ENCODE measurements at places on chromosomes 4 and X. TPM values are rescaled to one million over a fixed set of nuclear protein-coding genes. Genes with fewer than 3 reads are reported as not detected.
A peak's percentile ranks its signal among the peaks of the same experiment; 100 is the strongest.

DNA sequence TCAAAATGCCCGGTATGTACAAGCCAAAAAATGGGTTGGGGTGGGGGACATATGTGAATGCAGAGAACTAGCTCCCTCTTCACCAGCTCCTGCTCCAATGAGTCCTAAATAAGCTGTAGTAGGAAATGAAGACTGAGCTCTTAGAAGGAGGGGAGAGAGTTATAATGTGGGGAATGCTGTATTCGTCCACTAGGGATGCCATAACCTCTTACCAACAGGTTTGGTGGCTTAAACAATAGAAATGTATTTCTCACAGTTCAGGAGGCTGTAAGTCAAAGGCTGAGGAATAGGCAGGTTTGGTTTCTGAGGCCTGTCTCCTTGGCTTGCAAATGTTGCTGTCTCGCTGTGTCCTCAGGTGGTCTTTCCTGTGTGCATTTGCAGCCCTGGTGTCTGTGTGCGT is 4.4 kb upstream of the INPP4B start:
- DNase-seq: no peak
- H3K27me3 ChIP-seq: peaks cover 36% of the 10 kb centered on the region
- H3K4me1 ChIP-seq: peaks cover 4% of the 10 kb centered on the region
- H3K36me3 ChIP-seq: no peaks in the 10 kb centered on the region
- H3K27ac ChIP-seq: no peak overlapping the region

DNA sequence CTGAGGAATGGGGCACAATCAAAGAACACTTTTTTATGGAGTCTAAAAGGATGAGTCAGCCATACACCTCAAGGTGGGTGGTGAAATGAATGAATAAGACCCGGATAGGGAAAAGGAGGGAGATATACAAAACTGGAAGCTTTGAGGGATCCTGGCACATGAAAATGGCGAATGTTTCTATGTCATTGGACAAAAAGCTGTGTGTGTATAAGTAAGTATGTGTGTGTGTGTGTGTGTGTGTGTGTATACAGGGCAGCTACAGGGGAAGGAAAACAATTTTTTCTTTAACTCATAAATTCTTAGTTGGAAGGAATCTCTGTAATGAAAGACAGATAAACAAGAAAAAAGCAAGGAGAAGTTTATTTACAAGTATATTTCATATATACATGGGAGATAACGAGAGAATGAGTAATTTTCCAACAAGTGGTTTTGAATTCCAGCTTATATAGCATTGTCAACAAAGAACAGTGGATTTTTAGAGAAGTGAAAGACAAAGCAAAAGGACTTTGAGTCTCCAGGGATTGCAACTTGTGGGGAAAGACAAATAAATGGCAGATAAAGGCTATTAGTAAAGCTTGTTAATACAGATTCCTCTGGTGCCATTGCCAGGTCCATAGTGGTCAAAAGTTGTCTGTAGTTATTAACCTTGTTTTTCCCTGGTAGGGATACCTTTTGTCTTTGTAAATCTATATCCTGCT is 99.7 kb downstream of the MMRN1 start:
- peaks cover 17% of the 10 kb centered on the region for H3K27me3 ChIP-seq
- H3K4me3 ChIP-seq: no peak overlapping the region
- no peaks in the 10 kb centered on the region for H3K4me1 ChIP-seq
- no peaks in the 10 kb centered on the region for H3K36me3 ChIP-seq
- DNase-seq: no peak
- H3K27ac ChIP-seq: no peak overlapping the region

DNA sequence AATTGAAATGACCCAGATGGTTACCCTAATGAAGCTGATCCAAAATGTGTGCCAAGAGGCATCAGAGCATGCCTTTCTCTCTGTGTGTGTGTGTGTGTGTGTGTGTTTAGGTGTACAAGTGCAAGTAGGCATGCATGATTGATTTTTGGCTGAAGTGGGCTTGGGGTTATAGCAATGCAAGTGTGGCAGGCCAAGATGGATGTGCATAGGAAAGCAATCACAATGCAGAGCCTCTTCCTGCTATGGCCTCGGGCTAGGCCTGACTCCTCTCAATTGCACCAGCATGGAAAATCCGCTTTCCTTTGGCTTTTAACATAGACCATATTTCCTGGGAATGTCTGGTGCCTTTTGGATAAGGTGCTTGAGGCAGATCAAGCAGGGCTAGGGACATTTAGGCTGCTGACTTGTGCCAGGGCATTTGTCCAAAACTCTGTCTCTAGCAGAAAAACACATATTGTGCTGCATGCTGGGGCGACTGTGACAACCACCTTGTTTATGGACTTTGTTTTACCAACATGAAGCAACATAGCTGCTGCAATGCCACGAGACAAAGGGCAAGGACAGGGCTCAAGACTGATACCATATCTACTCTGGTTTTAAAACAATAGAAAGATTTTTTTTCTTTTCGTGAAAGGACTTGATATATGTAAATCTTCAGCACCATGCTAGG is 395.7 kb downstream of the RAPGEF2 start:
- no peak overlapping the region for H3K27ac ChIP-seq
- DNase-seq: no peak
- peaks cover 5% of the 10 kb centered on the region for H3K27me3 ChIP-seq
- no peak overlapping the region for H3K4me3 ChIP-seq
- no peaks in the 10 kb centered on the region for H3K4me1 ChIP-seq

GRCh38 chrX:129777218-129778030 is 2.3 kb upstream of the SASH3 start:
- H3K27me3 ChIP-seq: no peaks in the 10 kb centered on the region
- peak overlapping the region; percentile 89 for H3K27ac ChIP-seq
- H3K4me1 ChIP-seq: peaks cover 42% of the 10 kb centered on the region
- peak overlapping the region; percentile 80 for H3K4me3 ChIP-seq

DNA sequence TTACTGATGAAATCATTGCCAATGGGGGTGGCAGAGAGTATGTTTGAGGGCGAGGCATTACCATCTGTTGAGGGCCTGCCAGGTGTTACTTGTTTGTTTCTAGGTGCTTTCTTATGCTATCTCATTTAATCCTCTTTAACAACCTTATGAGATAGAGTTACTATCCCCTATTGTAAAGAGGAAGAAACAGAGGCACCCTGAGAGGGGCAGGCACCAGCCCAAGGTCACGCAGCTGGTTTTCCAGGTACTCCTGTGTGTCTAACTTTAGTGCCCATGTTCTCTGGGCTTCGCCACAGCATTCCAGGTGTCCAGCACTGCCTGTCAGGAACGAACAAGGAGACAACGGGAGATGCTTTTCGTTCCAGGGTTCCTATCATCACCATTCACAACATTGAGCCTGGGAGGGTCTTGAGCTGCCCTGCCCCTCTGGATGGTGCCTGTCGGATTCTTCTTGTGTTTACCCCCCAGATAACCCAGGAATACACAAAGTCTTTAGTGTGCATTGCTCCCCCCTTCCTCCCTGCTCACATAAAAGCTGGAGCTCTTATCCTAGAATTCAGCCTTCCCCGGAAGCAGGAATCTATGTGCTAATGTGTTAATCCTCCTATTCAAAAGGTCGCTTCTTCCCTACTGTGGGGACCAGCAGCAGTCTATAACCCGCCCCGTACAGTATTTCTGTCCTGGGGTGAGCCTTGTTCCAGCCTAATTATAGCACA is 24.9 kb upstream of the GPC4 start:
- no peak overlapping the region for H3K27ac ChIP-seq
- H3K4me1 ChIP-seq: peaks cover 2% of the 10 kb centered on the region
- peaks cover 2% of the 10 kb centered on the region for H3K27me3 ChIP-seq
- DNase-seq: no peak
- H3K4me3 ChIP-seq: no peak overlapping the region

GRCh38 chr4:21830272-21830671 is 118.3 kb downstream of the KCNIP4 start:
- no peaks in the 10 kb centered on the region for H3K4me1 ChIP-seq
- no peaks in the 10 kb centered on the region for H3K36me3 ChIP-seq
- H3K27me3 ChIP-seq: no peaks in the 10 kb centered on the region
- DNase-seq: no peak
- H3K27ac ChIP-seq: no peak overlapping the region
- H3K4me3 ChIP-seq: no peak overlapping the region

Gene ATP1B4
- not detected for total RNA-seq

Gene KLF8
- total RNA-seq: 1.6 TPM

DNA sequence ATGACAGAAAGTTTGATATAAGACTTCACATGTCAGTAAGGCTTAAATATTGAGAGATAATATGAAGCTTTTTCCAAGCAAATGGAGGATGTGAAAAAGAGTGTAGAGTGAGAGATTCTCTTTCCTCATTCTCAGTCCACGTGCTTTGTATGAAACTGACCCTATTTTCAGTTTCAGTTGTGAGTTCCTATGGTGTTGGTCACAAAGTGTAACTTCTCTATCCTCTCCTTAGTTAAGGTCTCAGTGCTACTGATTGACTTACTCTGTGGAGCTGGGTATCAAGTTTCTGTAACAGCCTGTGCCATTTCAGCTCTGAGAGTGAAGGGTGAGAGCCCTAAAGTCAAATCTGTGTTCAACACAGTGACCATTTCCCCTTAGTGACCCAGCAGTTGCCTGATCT is 277.2 kb downstream of the EPHA5 start:
- H3K27me3 ChIP-seq: no peaks in the 10 kb centered on the region
- H3K4me1 ChIP-seq: no peaks in the 10 kb centered on the region
- no peaks in the 10 kb centered on the region for H3K36me3 ChIP-seq
- no peak for DNase-seq

DNA sequence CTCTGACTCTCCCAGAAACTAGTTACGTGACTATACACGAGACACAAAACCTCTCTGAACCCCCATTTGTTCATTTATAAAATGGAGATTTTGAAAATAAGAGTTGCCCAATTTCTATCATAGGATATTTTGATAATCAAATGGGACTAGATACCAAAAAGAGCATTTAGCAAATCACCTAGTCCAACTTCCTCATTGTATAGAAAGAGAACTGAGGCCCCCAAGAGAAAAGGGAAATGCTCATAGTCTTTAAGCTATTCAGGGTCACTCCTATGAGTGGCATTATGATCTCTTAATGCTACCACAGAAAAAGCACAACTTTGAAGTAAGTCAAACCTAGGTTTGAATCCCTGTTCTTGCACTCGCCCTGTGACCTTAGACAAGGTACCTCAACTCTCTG is 62.7 kb downstream of the BMP15 start:
- H3K27ac ChIP-seq: no peak overlapping the region
- H3K36me3 ChIP-seq: no peaks in the 10 kb centered on the region
- DNase-seq: no peak
- no peaks in the 10 kb centered on the region for H3K4me1 ChIP-seq

DNA sequence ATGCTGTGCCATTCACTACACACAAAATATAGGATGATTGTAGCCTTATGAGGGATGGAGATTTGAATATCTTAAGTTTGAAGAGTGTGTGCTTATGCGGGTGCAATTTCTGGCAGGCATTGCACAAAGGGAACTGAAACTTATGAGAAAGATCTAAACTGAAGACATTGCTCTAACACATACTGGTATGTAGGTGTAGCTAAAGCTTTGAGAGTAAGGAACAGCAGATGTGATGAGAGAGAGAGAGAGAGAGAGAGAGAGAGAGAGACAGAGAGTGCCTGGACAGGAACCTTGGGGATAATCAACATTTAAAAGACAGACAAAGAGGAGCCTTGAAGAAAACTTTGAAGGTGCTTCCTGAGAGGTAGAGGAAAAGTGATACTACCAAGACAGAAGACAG is 379.7 kb downstream of the SPRY1 start:
- H3K27ac ChIP-seq: no peak overlapping the region
- no peak overlapping the region for H3K4me3 ChIP-seq
- peaks cover 21% of the 10 kb centered on the region for H3K27me3 ChIP-seq
- H3K4me1 ChIP-seq: no peaks in the 10 kb centered on the region
- DNase-seq: no peak

- no peak for DNase-seq
- H3K4me3 ChIP-seq: no peak overlapping the region
- H3K36me3 ChIP-seq: no peaks in the 10 kb centered on the region
- H3K27ac ChIP-seq: no peak overlapping the region
Observed at GRCh38 chr4:28426251-28426650, 1565.6 kb downstream of the STIM2 start.

Gene AFM
- total RNA-seq: not detected

DNA sequence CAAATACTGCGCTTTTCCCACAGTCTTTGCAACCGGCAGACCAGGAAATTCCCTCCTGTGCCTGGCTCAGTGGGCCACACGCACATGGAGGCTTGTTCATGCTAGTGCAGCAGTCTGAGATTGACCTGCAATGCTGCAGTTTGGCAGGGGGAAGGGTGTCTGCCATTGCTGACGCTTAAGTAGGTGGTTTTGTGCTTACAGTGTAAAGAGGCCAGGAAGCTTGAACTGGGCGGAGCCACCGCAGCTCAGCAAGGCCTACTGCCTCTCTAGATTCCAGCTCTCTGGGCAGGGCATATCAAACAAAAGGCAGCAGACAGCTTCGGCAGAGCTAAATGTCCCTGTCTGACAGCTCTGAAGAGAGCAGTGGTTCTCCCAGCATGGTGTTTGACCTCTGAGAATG is 390.5 kb upstream of the TECRL start:
- no peaks in the 10 kb centered on the region for H3K4me1 ChIP-seq
- H3K36me3 ChIP-seq: no peaks in the 10 kb centered on the region
- H3K4me3 ChIP-seq: no peak overlapping the region
- no peaks in the 10 kb centered on the region for H3K27me3 ChIP-seq
- H3K27ac ChIP-seq: no peak overlapping the region

GRCh38 chr4:139910106-139910505 is 243.9 kb downstream of the MAML3 start:
- DNase-seq: no peak
- no peak overlapping the region for H3K27ac ChIP-seq
- H3K4me1 ChIP-seq: no peaks in the 10 kb centered on the region
- H3K27me3 ChIP-seq: no peaks in the 10 kb centered on the region
- no peak overlapping the region for H3K4me3 ChIP-seq

Gene NDST3
- total RNA-seq: not detected

GRCh38 chr4:155060419-155060818 is 148.0 kb upstream of the NPY2R start:
- H3K27ac ChIP-seq: no peak overlapping the region
- H3K4me1 ChIP-seq: no peaks in the 10 kb centered on the region
- no peaks in the 10 kb centered on the region for H3K27me3 ChIP-seq
- H3K36me3 ChIP-seq: no peaks in the 10 kb centered on the region

- no peak overlapping the region for H3K27ac ChIP-seq
- no peak for DNase-seq
- H3K4me3 ChIP-seq: no peak overlapping the region
- H3K4me1 ChIP-seq: no peaks in the 10 kb centered on the region
- no peaks in the 10 kb centered on the region for H3K36me3 ChIP-seq
- H3K27me3 ChIP-seq: no peaks in the 10 kb centered on the region
Observed at GRCh38 chrX:3216581-3217180, 129.8 kb downstream of the MXRA5 start.

DNA sequence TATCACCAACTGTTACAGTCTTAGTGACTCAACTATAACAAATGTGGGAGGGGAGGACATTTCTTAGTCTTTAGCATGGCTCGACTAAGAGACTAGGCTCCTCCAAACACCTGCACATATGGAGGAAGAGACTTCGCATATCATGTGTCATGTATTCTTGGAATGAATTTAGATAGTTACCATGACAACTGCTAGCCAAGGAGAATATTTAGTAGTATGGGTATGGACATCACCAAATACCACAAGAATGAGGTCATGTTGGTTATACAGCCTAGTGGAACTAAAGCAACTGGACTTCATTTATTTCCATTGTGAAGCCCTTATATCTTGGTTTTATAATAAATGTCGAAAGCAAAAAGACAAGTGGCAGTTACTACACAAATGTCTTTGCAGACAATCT is 512.3 kb downstream of the CFAP47 start:
- no peak overlapping the region for H3K27ac ChIP-seq
- no peak for DNase-seq
- H3K27me3 ChIP-seq: no peaks in the 10 kb centered on the region
- no peak overlapping the region for H3K4me3 ChIP-seq
